Activated CD8-positive, alpha-beta T cell treated with anti-CD3 and anti-CD28 coated beads for 36 hours (primary cell): ENCODE measurements at places on chromosomes 12 and 14.

DNA sequence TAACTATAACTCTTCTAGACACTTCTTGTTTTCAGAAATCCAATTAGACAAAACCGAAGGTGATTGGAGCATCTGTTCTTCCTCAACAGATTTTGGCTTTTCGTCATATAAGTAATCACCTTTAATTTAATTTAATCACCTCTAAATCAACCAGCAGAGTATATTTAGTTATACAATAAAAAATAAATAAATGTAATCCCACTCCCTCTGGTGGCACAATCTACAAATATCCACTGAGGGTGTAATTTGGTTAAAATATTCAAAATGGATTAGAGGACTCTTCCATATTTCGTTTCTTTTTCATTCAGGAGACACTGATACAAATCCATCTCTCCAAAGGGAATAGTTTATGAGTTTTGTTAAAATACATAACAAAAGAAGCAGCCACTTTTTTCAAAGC is 18.3 kb upstream of the SLC35F4 start:
- DNase-seq, result no peak

DNA sequence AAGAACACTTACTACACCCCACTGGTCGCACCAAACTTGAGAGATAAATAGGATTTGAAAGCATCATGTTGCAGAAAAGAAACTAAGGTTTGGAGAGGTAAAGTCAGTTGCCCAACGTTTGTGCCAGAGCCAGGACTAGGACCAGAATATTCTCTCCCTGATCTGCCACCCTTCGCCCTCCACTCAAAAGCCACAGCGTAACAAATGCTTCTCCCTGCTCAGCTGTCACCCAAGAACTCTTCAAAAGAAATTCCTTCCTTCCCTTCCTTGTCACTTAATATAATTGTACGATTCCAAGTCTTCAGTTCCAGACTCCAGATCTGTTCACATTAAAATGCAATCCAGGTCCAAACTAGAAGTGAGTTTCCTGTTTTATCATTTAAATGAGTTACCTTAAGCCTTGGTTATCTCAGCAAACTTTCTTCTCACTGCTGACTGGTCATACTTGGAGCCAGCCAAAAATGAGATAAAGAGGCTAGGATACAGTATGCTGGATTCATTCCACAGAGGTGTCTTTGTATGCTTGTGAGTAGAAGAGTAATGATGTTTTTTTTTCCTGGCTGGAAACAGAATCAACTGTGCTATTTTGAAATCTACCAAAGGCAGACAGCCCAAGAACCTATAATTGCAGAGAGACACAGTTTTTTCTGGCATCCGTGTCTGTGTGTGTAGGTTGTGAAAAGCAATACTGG is 12.8 kb upstream of the PPFIBP1 start:
- DNase-seq, result no peak

GRCh38 chr12:5442251-5443006 is 10.5 kb downstream of the NTF3 start:
- DNase-seq, result no peak

DNA sequence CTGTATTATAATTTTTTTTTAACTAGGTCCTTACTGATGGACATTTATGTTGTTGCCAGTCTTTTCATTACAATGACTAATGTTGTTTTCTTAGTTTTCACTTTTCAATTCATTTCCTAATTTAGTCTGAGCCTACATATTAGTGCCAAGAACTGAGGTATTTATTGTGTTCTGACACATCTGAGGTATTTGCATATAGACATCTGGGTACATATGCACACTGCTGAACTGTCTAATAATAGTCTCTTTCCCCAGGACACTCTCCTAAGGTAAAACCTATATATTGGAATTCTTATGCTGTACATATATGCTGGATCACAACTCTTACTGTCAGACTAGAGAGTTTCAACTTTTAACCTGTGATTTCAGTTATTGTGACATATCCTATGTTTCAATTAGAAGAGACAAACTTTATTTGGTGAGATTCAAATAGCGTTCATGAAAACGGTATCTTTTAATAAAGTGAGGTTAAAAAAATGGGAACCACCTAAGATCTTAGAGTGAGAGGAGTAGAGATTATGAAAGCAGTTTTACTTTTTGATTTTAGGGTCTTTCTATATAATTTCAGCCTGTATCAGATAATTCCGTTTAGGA is 263.2 kb downstream of the RAD51B start:
- DNase-seq, result no peak

DNA sequence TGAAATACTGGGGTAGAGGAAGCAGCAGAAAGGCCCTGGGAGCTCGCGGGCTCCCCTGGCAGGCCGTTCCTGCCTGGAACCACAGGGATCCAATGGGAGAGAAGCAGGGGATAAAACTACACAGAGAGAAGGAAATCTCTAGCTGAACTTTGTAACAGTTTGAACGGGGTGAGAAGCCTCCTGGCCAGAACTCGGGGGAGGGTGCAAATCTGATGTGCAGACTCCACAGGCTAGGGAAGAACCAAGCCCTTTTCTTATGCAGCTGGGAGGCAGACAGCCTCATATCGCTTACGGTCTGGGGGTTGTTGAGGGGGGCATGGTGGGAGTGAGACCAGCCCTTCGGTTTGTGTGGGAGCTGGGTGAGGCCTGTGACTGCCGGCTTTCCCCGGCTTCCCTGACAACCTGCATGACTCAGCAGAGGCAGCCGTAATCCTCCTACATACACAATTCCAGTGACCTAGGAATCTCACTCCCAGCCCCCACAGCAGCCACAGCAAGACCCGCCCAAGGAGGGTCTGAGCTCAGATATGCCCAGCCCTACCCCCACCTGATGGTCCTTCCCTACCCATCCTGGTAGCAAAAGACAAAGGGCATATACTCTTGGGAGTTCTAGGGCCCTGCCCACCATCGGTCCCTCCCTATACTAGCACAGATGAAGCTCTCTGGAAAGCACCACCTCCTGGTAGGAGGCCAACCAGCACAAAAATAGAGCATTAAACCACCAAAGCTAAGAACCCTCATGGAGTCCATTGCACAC is 143.0 kb downstream of the TMTC1 start:
- no peak for DNase-seq

GRCh38 chr12:3313066-3313465 is 177.9 kb upstream of the PRMT8 start:
- DNase-seq, result no peak

- DNase-seq, result no peak
Measured at GRCh38 chr12:92039046-92039445, 106.6 kb downstream of the BTG1 start.

- no peak for DNase-seq
Measured at GRCh38 chr14:89327771-89328212, 89.2 kb downstream of the FOXN3 start.

DNA sequence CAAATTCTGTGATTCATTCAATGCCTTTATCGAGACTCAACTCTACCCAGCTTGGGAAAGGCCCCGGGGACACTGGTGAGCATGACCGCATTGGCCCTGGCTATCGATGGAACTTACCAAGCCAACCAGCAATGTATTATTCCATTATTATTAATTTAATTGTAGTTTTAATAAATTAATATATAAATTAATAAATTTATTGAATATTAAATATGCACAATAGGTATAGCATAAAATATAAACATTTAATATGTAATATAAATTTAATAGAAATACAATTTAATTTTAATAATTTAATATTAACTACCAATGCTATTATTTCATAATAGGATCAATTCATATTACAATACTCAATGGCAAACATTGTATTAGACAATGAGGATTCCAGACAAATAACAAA is 163.4 kb downstream of the DPF3 start:
- DNase-seq, result no peak

GRCh38 chr12:59194794-59195193 is 274.5 kb upstream of the LRIG3 start:
- DNase-seq, result no peak

GRCh38 chr14:105062048-105062433 is 3.2 kb downstream of the GPR132 start:
- no peak for DNase-seq

GRCh38 chr14:100582496-100583165 is 4.6 kb downstream of the BEGAIN start:
- peak; percentile 1 for DNase-seq

DNA sequence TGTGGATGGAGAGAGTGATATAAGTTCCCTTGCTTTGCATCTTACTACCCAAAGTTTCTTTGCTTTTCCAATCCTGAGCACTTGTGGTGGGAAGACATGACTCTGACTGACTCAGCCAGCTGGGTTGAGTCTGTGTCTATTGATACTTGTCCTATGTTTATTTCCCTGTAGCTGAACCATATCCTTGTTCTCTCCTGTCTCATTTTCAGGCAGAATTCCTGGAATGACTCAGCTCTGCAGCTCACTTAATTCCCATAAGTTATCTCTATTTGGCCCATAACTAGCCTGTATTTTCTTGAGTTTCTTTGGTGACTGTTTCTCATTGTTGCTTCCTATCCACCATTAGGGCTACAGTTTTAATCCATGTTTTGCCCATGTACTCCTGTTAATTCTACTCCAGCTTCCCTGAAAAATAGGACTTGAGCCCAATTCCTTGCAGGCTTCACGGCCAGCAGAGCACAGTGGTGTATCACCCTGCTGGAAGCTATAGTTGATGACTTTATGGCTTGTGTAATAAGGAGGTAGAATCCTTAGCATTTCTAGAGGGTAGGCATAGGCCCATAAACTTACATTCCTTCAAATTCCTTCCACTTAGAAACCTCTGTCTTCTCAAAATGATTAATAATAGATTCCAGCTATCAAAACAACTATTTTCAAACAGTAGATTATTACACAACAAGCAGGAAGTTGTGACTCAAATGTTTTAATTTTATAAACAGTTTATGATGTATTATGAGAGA is 183.1 kb downstream of the TMTC3 start:
- no peak for DNase-seq

DNA sequence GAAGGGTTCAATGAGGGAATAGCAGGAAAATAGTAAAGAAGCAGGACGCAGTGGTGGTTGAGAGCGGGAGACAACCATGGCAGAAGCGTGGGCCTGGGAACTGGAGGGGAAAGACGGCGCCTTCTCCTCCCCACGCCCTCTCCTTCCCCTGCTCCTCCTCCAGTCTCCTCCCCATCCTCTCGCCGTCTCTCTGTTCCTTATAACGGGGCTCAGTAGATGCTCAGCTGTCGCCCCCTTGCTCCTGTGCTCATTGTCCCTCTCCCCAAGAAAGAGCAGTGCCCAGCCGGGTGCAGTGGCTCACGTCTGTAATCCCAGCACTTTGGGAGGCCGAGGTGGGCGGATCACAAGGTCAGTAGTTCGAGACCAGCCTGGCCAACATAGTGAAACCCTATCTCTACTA is 142.0 kb downstream of the BCL11B start:
- no peak for DNase-seq

DNA sequence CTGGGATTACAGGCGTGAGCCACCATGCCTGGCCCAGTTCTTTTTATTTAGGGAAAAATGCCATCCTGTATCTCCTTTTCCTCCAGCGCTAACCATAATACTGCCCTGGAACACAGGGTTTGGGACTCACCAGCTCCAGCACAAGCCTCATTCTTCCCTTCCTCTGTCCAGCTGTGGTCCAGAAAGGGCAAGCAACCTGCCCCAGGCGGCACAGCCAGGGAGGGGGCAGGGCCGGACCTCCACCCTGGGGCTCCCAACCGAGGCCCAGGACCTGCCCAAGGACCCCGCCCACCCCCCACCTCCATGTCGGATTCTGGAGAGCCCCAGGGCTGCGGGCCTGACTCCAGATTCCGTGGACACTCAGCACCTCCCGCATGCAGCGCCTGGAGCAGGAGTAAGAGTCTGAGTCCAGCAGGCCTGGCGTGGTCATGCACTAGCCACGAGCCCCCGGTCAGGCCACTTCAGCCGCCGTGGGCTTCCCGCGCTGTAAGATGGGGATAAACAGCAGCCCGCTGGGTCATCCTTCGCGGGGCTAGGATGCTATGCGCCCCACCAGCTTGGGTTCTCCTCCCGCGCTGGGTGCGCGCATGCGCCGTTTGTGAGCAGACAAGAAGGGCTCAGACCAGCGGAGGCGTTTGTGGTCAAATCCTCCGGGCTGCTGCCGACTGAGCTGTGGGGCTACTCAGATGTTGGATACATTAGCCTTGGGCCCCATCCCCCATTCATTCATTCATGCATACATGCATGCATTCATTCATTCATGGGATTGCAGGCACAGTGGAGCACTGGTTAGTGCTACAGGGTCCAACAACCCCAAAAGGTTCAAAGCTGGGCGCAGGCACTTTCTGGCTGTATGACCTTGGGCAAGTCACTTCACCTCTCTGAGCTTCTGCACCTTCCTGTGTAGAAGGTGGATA is 16.3 kb downstream of the TMEM119 start:
- DNase-seq, result no peak

DNA sequence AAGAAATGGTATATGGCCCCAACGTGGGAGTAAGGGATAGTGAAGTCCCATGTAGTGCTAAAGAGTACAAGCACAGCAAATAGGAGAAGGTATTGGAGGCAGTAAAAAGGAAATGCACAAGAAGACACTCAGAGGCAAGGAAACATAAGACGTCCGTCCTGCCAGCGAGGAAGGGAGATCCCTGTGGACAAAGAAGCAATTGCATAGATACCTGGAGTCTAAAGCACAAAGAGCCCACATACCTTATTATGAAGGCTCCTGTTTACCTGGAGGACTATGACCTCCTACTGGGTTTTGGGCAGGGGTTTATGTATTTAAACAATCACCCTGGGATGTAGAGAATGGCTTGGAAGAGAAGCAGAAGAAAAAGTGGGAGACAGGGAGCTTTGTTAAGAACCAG is 341.2 kb upstream of the DCN start:
- DNase-seq, result no peak

GRCh38 chr12:18899678-18900317 is 161.9 kb downstream of the CAPZA3 start:
- DNase-seq, result no peak

- DNase-seq, result peak; percentile 76
Measured at GRCh38 chr12:130013771-130014484, 110.1 kb upstream of the TMEM132D start.

DNA sequence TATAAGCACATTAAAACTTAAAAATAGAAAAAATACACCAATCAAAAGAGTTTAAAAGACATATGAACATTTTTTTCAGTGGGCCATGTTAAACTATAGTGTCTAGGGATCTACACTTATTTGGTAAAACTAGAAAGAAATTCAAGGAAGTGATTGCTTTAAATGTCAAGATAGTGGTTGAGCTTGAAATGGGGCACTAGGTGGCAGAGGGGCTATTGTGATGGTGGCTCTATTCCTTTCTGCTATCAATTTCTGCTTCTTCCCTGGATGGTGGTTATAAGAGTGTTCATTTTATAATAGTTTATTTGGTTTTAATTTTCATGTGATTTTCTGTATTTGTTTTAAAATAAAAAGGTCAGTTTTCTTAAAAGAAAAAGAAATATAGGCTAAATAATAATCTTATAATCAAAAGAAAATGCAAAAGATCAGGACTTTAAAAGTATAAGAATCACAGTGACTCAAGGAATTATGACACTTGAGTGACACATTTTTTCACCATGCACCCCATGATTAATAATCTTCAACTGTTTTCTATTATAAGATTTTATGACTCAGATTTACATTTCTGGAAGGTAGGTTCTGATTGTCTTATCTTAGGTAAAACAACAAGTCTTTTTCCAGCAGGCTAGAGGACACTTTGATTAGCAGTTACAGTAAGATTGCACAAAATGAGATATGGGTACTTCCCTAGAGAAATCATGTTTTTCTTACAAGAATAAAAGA is 137.5 kb downstream of the FSCB start:
- DNase-seq, result no peak
